NCI-H1930 (cell line): ENCODE measurements at places on chromosomes 11 and 22.
A peak's percentile ranks its signal among the peaks of the same experiment; 100 is the strongest.

DNA sequence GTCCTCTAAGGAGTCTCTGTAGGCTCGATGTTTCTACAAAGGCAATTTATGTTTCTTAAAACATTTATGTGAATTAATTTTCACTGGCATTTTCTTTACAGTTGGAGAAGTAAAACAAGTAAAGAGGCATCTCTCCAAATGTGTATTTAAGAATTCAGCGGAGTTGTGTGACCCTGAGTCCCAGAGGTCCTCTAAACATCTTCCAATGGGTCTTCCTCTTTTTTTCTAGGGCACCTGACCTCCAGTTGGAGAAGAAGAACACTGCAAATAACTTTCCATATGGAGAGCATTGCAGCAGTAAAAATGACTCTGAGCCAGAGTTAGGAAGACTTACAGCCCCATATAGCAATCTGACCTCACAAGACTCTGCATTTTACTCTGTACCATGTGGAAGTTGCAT lies 480.5 kb upstream of the RAG2 start:
- DNase-seq = no peak

GRCh38 chr11:129191649-129192048 lies 476 bp downstream of the ARHGAP32 start:
- no peak for DNase-seq

DNA sequence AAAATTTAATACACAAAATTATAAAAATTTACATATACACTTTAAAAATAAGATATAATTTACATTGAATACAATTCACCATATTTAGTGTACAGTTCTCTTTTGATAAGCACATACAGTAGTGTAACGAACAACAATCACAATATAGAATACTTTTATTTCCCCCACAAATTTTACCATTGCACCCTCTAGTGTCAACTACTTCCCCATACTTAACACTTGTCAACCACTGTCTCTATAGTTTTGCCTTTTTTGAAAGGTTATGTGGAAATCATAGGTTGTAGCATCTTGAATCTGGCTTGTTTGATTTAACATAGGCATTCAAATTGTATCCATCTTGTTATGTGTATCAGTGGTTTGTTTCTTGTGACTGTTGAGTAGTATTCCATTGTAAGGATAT lies 21.3 kb upstream of the PANX1 start:
- DNase-seq = no peak

DNA sequence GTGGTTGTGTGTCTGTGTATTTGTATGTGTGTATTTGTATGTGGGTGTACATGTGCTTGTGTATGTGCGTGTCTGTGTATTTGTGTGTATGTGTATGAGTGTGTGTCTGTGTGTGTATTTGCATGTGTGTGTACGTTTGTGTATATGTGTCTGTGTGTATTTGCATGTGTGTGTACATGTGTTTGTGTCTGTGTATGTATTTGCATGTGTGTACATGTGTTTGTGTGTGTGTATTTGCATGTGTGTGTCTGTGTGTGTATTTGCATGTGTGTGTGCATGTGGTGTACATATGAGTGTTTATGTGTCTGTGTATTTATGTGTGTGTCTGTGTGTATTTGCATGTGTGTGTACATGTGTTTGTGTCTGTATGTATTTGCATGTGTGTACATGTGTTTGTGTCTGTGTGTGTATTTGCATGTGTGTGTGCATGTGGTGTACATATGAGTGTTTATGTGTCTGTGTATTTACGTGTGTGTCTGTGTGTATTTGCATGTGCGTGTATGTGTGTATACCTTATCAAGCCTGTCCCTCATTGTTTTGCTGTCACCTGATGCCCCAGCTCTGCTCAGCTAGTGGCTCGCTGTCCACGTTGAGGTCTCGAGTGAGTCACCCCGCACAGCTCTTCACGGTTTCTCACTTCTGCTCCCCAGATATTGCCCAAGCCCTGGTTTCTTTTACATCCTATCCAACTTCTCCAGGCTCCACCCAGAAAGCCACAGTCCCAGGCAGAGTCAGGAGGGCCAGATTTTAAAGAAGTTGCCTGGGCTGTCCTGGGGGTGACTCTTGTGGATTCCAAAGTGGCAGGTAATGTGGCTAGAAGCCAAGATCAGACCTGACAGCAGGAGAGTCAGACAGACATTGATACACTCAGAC lies 15.2 kb downstream of the MB start:
- no peak for DNase-seq

- no peak for DNase-seq
Measured at GRCh38 chr22:23649071-23649501, 17.0 kb upstream of the DRICH1 start.

- no peak for DNase-seq
Measured at GRCh38 chr11:1224491-1225385, 1.9 kb downstream of the MUC5B start.

DNA sequence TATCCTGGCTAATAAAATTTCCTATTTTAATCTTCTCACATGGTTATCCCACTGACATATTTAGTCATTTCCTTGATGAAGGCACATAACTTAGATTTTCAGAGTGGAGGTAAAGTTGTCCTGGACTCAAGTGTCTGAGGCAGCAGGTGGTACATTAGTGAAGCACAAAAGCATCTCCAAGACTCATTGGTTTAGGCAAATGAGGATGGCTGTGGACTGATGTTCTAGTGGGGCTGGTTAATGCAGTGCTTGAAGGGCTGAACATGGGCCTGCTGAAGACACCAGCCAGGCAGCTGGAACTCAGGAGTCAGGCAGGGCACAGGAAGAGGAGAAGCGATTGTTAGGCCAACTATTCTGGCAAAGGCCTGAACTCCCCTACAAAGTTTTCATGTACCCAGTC lies 76.3 kb upstream of the SESN3 start:
- DNase-seq = no peak

DNA sequence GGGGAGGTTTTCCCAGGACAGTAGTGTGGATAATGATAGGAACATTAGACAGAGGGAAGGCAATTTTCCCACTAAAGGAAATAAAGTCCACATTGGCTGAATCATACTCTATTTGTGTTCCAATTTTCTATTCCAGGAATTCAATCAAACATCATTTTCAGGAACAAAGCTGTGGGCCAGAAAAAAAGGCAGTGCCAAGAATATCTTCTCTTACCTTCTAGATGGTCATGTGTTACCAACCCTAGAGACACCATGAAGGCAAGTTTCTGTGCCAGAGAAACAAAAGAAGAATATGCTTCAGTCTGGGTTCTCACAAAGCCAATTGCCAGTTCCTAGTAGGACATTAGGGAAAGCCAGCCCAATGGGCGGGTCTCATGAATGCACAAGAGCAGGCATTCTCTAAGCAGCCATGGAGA lies 27.5 kb downstream of the LARGE2 start:
- peak; percentile 33 for DNase-seq

DNA sequence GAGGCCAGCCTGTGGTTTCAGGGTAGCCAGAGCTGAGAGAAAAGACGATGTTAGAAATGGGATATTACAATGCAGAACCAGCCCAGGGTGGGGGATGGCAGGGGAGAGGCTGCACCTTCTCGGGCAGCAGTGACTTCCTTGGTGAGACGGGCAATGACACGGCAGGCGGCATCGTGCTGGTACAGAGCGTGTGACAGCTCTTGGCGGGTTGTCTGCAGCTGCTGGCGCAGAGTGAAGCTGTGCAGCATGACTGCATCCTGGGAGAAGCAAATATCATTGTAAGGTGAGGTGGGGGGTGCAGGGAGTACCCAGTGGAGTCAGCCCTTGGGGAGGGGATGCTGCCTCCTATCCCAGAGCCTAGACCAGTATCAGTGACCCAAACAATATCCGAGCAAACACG lies 3.8 kb downstream of the PRPF19 start:
- no peak for DNase-seq

DNA sequence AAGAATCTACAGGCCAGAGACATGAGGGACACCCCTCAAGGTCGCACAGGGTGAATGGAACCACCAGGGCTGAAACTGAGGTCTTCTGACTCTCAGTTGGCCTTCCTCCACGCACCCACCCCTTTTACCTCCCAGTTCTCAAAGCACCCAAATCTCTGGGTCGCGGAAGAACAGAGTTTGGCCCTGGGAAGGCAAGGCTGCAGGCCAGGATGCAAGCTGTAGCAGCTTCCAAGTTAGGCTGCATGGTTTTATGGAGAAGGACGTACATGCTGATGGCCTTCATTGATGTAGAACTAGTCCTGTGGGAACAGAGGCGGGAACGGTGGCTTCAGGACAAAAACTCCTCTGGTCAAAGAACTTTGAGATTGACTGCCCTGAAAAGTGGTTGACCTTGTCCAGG lies 143.5 kb upstream of the B3GAT1 start:
- no peak for DNase-seq

GRCh38 chr11:79488286-79488685 lies 47.5 kb upstream of the TENM4 start:
- no peak for DNase-seq

GRCh38 chr11:126090452-126090851 lies 27.8 kb upstream of the CDON start:
- peak; percentile 90 for DNase-seq

GRCh38 chr11:123045101-123045500 lies 16.8 kb downstream of the HSPA8 start:
- no peak for DNase-seq

GRCh38 chr11:22634897-22635629 lies 9.4 kb upstream of the FANCF start:
- DNase-seq = no peak

GRCh38 chr22:19516378-19517170 lies 7.6 kb downstream of the CLDN5 start:
- no peak for DNase-seq

GRCh38 chr11:11177156-11177808 lies 175.8 kb downstream of the CSNK2A3 start:
- no peak for DNase-seq

GRCh38 chr11:12185914-12186313 lies 75.5 kb downstream of the MICAL2 start:
- DNase-seq = no peak

GRCh38 chr11:103183981-103184611 lies 74.9 kb downstream of the DYNC2H1 start:
- DNase-seq = no peak

DNA sequence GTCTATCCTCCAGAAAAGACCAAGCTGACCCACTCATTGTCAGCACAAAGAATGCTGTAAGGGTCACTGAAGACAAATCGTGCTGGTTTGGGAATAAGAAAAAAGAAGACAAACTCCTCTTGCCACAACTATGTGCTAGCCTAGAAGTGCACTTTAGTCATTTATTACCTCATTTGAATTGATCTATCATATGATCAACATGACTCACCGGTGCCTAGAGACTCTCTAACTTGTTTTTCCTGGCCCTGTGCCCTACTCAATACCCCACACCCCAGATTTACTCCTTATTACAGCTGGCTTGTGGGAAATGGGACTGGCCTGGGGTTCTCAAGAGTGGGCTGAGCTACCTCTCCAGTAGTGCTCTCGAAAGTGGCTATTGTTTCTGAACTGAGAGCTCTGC lies 35.9 kb upstream of the HORMAD2 start:
- no peak for DNase-seq

- DNase-seq = no peak
Measured at GRCh38 chr11:15800111-15800800, 556.1 kb downstream of the SOX6 start.

- no peak for DNase-seq
Measured at GRCh38 chr11:115257678-115258077, 246.5 kb downstream of the CADM1 start.

DNA sequence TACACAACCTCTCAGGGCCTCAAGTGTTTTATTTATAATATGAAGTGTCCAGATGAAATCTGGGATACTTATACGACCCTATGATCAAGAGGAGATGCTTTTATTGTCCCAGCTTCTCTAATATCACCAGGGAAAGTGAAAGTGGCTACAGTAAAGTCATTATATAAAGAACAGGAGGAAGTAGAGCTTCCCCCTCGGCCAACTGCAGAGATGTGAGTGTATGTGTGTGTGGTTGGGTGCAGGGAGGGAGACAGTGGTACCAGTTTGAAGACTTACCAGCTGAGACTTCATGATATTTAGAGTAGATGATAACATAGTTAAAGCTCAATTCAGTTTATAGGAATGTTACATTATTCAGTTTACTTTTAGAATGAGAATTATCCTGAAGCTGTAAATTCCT lies 373.6 kb upstream of the DDI1 start:
- no peak for DNase-seq
